ENCODE measurements at places on chromosomes 11 and 22.

DNA sequence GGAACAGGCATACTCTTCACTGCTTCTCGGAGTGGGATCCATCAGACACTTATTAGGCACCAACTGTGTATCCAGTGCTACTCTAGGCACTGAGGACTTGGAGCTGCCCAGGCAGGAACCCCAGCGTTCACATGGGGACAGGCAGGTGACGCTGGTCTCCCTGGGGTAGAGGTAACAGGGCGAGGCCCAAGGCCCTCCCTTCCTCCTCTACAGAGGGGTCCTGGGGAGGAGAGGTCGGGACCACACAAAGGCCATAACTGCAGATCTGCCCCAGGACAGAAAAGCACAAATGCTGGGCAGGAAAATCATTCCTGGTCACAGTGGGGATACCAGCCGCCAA lies 262.2 kb downstream of the BRD1 start:
- DNase-seq = no peak

GRCh38 chr11:47631473-47631872 lies 10.9 kb downstream of the MTCH2 start:
- no peak for DNase-seq

- no peak for DNase-seq
These were observed 28.8 kb upstream of the ETS1 start for GRCh38 chr11:128616161-128616560.

- no peak for DNase-seq
These were observed 36.9 kb upstream of the LINC01488 start for GRCh38 chr11:69444381-69445130.

- no peak for DNase-seq
These were observed 1024.3 kb downstream of the TBC1D22A start for GRCh38 chr22:47786650-47787290.

All from left renal cortex interstitium (tissue), 4 donors.